ENCODE measurements at places on chromosomes 11 and 22.
A peak's percentile ranks its signal among the peaks of the same experiment; 100 is the strongest.

GRCh38 chr22:27531782-27532530 lies 269.6 kb downstream of the MN1 start:
- no peak for DNase-seq

DNA sequence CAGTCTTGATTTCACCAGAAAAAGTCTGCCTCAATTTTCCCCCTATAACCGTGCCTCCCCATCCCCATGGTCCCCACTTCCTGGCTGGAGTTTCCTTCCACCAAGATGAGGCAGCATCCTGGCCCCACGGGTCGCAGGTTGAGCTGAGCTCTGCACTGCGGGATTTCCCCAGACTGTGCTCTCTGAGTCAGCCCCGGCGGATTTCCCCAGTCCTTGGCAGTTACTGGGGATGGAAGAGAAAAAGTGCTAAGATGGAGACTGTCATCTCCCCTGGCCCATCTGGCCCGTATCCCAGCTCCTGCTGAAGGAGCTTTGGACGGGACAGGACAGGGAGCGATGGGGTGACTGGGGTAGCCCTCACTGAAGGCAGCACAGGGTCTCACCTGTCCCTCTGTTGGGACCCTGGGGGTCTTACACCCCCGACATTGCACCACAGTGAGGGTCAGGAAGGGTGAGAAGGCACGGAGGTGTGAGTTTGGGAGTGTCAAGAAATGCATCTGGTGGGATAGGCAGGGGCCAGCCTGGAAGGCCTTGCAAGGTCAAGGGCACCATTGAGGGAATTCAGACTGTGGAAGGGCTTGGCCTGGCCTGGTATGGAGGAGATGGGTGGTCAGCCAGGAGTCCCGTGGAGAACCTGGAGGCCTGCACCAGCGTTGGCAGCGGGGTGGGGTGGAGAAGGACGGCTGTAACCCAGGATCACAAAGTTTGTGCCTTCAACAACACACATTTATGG lies 36.5 kb downstream of the NADSYN1 start:
- no peak for DNase-seq

- DNase-seq, result no peak
Measured at GRCh38 chr11:100855466-100856067, 168.5 kb downstream of the ARHGAP42 start.

DNA sequence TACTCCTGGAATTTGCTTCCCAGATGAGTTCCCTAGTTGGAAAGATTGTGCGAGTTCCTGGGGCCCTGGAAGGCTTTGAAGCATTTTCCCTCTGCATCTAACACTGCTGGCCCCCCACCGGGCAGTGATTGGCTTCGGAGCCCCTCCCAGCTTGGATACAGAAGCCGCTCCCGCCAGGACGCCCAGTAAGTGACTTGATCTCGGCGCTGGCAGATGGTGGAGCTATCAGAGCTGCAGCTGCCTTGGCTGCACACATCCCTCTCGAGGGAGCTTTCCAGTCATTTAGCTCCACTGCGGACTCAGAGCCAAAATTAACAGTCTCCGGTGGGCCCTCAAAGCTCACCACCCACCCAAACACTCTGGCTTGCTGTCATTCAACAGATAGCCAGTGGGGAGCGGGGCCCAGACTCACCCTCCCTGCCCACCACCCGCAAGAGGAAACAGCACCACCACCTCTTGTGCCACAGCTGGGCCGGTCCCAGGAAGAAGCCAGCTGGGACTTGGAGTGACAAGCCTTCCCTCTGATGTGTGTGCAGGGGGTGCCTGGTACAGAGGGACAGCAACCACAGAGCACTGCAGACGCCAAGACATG lies 162.3 kb downstream of the TRIM29 start:
- DNase-seq, result peak; percentile 33

DNA sequence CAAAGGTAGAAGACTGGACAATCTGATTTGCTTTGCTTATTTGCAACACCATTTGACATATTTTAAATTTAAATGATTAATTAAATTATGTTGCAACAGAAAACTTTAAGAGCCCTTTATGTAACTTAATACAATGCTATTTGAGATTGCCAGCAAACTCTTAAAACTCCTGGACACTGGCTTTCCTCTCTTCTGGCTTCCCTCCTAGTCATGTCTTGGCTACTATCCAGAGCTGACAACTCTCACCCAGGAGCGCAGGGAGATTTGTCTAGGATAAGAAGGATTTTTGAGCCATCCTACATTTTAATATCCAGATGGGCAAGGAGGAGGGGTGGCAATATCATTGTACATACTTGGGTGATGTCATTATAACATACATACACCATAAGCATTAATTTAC lies 134.3 kb downstream of the ELP4 start:
- no peak for DNase-seq

- no peak for DNase-seq
Measured at GRCh38 chr11:94787801-94788200, 19.6 kb downstream of the AMOTL1 start.

GRCh38 chr11:47186700-47187695 lies 764 bp upstream of the PACSIN3 start:
- peak; percentile 78 for DNase-seq

- DNase-seq, result no peak
Measured at GRCh38 chr11:64766881-64767280, 7.1 kb upstream of the PYGM start.

- DNase-seq, result no peak
Measured at GRCh38 chr11:62295504-62295903, 3.4 kb downstream of the SCGB1D4 start.

DNA sequence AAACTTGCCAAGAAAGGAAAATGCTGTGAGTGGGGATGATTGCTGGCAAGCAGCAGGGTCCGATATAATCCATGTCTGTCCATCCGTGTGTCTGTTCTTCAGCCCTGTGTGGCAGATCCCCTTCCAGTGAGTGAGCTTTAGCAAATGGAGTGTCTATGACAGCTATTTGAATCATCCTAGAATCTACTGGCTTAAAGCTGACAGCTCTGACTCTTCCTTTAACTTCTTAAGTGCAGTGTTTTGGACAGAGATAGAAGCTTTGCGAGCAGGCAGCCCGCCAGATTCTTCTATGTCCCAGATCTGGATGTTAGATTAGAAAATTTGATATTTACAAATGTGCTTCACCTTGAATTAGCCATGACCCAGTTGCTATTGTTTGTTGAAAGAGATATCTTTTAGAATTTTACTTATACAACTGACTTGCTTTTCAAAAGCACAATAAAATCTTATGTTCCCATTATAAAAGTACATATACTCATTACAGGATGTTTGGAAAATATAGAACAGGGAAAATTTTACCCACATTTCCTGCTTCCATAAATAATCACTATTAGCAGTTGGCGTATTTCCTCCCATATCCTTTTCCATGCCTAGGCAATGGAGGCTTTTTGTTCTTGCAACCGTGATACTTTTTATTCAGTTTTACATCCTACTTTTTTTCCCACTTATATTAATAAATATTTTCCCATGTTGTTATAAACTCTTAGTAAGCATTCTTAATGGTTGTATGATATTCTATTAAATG lies 124.5 kb downstream of the COMMD9 start:
- no peak for DNase-seq

- DNase-seq, result no peak
Measured at GRCh38 chr11:76501526-76502202, 56.8 kb downstream of the EMSY start.

GRCh38 chr11:6588018-6588417 lies 15.4 kb downstream of the RRP8 start:
- no peak for DNase-seq

- DNase-seq, result no peak
Measured at GRCh38 chr11:109939166-109939810, 153.9 kb upstream of the ZC3H12C start.

GRCh38 chr11:61034704-61035525 lies 63.4 kb downstream of the CD6 start:
- DNase-seq, result no peak

GRCh38 chr11:108392353-108392752 lies 75.0 kb downstream of the C11orf65 start:
- DNase-seq, result no peak

DNA sequence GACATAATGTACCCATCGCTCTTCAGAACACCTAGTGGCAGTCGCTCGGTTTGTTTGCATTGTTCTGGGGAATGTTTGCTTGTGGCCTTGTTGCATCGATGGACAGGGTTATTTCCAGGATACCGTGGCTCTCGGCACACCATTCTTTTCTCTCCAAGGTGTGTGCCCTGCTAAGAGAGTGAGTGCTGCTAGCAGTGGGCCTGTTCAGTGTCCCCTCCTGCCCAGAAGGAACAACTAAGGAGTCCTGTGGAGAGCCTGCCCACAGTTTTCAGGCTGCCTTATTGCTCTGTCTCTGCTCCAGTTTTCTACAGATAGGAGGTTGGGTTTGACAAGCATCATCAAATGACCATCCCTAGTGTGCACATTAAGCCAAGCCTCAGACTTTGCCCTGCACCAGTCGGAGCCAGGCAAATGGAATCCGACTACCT lies 1.4 kb downstream of the CRY2 start:
- no peak for DNase-seq

- no peak for DNase-seq
Measured at GRCh38 chr11:22785251-22785650, 44.4 kb downstream of the SVIP start.

- no peak for DNase-seq
Measured at GRCh38 chr11:84218318-84218717, 932.2 kb upstream of the CCDC90B start.

- peak; percentile 75 for DNase-seq
Measured at GRCh38 chr11:76629853-76630599, 40.5 kb downstream of the LRRC32 start.

- DNase-seq, result peak; percentile 69
Measured at GRCh38 chr22:30922151-30922611, 46.4 kb downstream of the MORC2 start.

DNA sequence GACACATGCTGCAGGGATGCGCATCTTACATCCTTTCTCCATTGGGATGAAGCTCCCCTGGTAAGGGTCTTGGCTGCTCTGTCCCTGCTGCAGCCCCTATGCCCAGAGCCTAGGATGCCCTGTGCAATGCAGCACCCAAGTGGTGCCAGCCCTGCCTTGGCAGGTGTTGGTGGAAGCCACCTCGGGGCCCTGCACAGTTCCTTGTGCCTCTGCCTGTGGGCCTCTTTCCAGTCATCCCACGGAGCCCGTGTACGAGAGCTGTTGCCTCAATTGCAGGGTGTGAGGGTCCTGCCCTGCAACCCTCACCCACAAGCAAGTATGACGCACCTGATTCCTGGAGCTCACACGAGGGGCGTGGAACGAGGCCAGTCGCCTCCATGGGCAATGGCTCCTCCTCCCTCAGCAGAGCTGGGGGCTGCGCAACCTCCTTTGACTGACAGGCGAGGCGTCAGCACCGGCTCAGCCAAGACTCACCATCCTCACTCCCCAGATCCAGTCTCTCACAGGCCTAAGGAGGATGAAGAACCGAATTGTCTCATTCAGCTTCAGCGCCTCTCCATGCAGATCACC lies 719.6 kb downstream of the BRD1 start:
- no peak for DNase-seq

DNA sequence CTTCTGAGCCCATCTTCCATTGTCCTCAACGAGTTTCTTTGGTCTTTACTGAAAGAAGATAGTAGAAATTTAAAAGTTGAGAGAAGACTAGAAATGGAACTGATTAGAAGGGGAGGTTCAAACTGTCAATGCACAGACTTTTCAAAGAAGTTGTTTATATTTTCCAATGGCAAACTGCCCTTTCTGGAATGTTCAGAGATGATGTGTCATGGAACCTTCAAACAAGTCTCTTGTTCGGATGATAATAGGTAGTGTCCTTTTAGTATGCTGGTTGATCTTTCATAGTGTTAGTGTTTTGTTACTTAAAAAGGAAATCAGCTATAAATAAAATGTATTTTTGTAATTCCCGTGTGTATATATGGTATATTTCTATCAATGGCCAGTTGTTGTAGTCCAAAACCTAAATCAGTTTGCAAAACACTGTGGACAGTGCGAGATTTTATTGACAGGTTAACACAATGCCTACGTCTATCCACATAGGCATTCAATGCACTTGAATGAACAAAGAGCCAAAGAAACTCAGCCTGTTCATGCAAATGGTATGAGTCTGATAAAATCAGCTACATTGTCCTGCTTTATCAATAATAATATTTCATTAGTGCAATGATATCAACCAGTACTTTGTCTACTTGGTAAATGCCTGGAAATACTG lies 30.9 kb downstream of the C11orf91 start:
- no peak for DNase-seq

DNA sequence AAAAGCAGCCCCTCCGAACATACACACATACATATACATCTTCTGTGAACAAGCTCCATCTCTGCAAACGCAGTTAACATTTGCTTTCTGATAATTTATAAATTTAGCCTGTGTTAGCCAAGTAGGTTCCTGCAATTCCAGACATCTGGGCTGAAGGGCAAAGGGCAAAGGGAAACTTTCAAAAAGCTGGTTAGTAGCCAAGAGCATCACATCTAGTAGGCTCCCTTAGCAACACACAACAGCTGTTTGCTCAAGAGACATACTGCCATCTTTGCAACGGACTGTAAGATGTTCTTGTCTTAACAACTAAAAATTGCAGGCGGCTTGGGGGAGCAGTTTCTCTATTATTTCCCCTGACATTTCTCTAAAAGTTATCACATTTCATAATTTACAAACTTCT lies 134.9 kb downstream of the RBFOX2 start:
- DNase-seq, result no peak

- DNase-seq, result no peak
Measured at GRCh38 chr11:63535734-63536133, 874 bp upstream of the PLAAT4 start.

DNA sequence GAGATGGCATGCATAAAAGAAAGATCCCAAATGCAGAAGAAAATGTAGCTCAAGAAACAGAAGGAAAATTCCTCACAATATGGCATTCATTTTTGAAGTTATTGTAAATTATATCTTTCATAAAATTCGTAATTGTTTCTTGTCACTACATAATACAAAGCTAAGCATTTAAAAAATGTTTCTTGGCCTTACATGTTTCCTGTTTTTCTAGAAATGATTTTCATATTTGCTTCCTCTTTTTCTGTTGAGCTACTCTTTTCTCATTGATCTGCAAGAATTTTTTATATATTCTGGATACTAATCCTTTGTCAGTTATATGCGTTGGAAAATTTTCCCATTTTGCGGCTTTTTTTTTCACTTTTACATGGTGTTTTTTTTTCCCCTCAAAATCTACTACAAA lies 48.0 kb downstream of the ENTHD1 start:
- DNase-seq, result no peak

DNA sequence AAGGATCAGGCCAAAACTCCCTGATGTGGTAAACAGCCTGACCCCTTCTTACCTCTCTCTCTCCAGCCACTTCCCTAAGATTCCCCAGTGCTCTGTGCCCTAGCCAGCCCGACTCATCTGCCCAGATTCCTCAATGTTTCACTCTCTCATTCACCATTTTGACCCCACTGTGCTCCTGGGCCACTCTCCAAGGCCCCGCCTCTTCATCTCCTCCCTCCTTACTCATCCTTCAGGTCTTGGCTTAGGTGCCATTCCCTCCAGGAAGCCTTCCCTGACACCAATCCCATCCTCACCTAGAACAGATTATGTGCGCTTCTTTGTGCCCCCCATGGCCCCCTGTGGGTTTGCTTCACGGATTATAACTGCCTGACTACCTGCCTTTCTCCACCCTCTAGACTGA lies 13.2 kb downstream of the SLC43A3 start:
- DNase-seq, result no peak

- DNase-seq, result no peak
Measured at GRCh38 chr22:26168330-26168851, 871 bp upstream of the SEZ6L start.

All from left ventricle myocardium inferior (tissue), 1 donor.